ENCODE measurements at places on chromosomes 5 and 9.

DNA sequence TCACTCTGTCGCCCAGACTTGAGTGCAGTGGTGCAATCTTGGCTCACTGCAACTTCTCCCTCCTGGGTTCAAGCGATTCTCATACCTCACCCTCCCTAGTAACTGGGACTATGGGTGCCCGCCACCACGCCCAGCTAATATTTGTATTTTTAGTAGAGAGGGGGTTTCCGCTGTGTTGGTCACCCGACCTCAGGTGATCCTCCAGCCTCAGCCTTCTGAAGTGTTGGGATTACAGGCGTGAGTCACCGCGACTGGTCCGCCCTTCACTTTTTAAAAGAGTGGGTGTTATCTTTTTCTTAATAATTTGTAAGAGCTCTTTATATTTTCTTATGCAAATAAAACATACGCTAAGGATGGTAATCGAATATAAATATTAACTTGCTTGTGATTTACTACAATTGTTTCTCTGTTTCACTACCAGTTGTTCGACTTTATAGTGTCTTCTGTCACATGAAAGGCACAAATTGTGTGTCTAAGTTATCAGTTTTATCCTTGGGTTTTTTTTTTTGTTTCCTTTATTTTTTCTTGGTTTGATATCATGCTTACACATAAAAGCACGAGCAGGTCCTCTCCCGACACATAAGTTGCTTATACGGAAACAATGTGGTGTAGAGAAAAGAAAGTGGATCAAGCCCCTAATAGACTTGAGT lies 1.9 kb upstream of the GPBP1 start:
- DNase-seq: no peak

GRCh38 chr9:69468380-69468779 lies 143.4 kb downstream of the ENTREP1 start:
- no peak for DNase-seq

DNA sequence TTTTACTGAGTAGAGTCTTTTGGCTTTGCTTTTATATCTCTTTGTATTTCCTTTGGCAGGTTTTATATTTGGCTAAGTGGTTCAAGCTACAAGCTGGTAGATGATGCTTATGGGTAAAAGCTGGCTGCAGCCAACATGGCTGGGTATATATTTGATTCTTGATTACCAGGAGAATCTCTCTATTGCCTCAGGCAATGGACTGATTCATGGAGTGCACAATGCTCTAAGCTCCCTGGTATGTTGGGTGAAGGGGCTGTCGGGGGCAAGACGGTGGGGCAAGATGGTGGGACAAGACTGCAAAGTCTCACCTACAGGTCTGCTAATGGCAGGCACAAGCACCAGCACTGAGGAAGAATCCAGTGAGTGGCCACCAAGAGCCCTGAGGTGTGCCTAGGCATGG lies 366.6 kb downstream of the DMAC1 start:
- no peak for DNase-seq

DNA sequence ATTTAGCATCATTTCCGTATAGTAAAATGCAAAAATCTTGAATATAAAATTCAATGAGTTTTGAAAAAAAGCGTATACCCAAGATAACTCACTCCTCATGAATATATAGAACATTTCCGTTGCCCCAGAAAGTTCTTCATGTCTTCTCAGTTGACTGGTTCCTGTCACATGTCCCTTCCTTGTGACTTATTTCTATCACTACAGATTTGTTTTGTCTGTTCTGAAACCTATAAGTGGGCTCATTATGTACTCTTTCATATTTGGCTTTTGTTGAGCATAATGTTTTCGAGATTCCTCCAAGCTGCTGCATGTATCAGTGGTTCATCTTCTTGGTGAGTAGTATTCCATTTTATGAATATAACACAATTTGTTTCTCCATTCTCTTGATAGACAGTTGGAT lies 11.0 kb upstream of the HACD4 start:
- DNase-seq: no peak

GRCh38 chr5:170755679-170756456 lies 27.7 kb upstream of the GABRP start:
- DNase-seq: no peak

DNA sequence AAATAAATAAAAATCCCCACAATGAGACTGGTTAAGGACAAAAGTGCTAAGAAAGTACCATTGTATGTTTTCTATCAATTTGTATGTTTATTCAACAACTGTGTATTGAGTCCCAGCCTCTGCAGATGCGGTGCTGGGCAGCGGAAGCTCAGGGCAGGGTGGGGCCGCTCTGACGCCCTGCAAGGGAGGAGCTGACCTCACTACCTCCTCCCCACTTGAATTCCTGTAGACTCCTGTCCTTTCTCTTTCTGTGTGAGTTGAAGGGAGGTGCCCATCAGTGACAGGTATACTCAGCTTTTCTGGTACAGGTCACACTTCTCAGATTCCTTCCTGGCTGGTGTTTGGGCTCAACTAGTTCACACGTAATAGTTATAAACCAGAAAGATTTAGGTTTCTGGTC lies 27.0 kb downstream of the ANGPTL2 start:
- DNase-seq: no peak

GRCh38 chr9:130518233-130518632 lies 61.1 kb upstream of the FUBP3 start:
- DNase-seq: no peak

- DNase-seq: no peak
These were observed 93.5 kb upstream of the MVB12B start for GRCh38 chr9:126233175-126233574.

Measured in HFF-Myc (cell line).